ENCODE measurements at places on chromosomes 11 and 22. TPM values are rescaled to one million over a fixed set of nuclear protein-coding genes. Genes with fewer than 3 reads are reported as not detected.

MAJIN gene
- 0.17 TPM for total RNA-seq

KBTBD4 gene
- total RNA-seq = 39.3 TPM

H19 gene
- total RNA-seq = 66.4 TPM

MS4A8 gene
- total RNA-seq = not detected

TMEM151A gene
- total RNA-seq = not detected

TRIM6 gene
- 3.3 TPM for total RNA-seq

CHRM4 gene
- 0.17 TPM for total RNA-seq

SLC35E4 gene
- total RNA-seq = 40.7 TPM

MS4A18 gene
- not detected for total RNA-seq

CHST1 gene
- 15.7 TPM for total RNA-seq

MOV10L1 gene
- total RNA-seq = 19.4 TPM

ASPHD2 gene
- total RNA-seq = 1.2 TPM

LARGE1 gene
- 7.2 TPM for total RNA-seq

PKP3 gene
- total RNA-seq = 0.68 TPM

DLG2 gene
- 0.51 TPM for total RNA-seq

TSSK2 gene
- not detected for total RNA-seq

P2RX6 gene
- total RNA-seq = under 0.01 TPM

UPK3A gene
- total RNA-seq = not detected

LMF2 gene
- total RNA-seq = 50.9 TPM

CNTF gene
- 1.7 TPM for total RNA-seq

OR56A1 gene
- total RNA-seq = 0.14 TPM

SNAP29 gene
- 6.0 TPM for total RNA-seq

NEFH gene
- 0.56 TPM for total RNA-seq

CHEK1 gene
- 45.7 TPM for total RNA-seq

APOL5 gene
- not detected for total RNA-seq

SART1 gene
- total RNA-seq = 27.1 TPM

GAL3ST3 gene
- 1.4 TPM for total RNA-seq

CD248 gene
- total RNA-seq = 0.23 TPM

NTM gene
- 0.09 TPM for total RNA-seq

RIMBP3C gene
- total RNA-seq = 0.09 TPM

IMMP1L gene
- total RNA-seq = 8.8 TPM

TPST2 gene
- 208 TPM for total RNA-seq

CLCF1 gene
- 2.0 TPM for total RNA-seq

HTR3B gene
- not detected for total RNA-seq

GLYAT gene
- under 0.01 TPM for total RNA-seq

DBX1 gene
- total RNA-seq = not detected

MFNG gene
- 228 TPM for total RNA-seq
